ENCODE measurements at places on chromosomes 11 and 22.

GRCh38 chr11:104060820-104061219 lies 24.4 kb downstream of the DDI1 start:
- no peak for DNase-seq

DNA sequence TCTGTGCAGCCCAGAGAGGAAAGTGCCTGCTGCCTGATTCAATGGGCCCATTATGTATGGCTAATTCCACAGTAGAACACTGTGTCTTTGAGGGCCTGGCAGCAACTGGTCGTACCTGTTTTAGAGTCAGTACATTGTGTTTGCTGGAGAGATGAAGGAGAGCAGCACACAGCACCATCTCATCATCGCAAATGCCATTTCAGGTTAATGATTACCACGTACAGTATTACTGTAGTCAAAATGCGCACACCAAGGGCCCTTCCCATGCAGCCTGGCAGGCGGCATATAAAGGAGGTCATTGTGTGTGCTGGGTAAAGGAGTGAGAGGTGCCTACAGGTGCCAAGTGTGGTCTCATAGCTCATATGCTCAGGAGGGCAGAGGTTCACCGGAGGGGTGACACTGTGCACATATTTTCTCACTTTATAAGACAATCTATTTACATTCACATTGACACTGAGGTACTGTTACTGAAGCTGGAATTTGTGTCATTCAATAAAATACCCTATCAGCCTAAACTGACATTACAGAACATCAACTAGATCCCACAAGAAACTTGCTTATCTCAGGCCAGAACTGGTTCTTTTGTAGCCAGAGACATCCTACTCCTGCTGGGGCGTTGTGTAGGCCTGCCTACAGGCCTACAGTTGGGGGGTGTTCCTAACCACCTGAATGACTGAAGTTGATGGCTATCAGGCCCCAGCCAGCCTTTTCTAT lies 90.4 kb downstream of the APIP start:
- peak; percentile 40 for DNase-seq

DNA sequence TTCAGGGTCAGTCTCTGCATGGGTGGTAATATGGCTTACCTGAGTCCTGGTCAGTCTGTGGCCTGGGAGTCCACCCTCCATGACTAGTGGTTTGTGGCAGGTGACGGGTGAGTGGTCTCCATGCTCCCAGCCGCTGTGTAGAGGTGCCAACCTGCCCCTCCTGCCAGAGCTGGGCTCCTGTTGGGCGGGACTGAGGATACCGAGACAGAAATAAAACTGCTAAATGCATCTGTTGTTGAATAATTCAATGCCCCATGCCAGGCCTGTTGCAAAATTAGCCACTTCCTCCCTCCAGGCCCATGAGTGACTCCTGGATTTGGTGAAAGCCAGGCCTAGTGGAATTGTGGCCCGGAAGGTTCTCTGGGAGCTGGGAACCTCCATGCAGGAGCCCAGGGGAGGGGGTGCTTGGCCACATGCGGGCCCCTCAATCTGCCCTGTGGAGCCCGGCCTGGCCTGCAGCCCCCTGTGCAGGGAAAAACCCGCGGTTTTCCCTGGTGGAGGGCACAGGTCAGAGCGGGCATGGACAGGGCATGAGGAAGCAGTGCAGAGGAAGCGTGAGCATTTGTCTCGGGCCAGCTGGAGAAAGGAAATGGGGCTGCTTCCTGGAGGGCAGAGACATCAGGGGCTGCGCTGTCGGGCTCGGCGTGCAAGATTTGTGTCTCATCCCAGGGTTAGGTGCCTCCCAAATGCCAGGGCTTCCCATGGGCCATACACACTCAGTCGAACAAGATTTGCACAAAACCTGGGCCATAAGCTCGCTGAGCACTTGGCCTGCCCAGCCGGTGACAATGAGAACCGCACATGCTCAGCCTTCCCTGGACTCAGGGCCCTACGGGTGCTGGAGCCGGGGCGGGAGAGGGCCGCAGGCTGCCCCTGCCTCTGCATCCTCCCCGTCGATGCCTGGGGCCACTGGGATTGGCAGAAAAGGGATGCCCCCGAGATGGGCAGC lies 66.9 kb downstream of the KCNQ1 start:
- DNase-seq = peak; percentile 9

DNA sequence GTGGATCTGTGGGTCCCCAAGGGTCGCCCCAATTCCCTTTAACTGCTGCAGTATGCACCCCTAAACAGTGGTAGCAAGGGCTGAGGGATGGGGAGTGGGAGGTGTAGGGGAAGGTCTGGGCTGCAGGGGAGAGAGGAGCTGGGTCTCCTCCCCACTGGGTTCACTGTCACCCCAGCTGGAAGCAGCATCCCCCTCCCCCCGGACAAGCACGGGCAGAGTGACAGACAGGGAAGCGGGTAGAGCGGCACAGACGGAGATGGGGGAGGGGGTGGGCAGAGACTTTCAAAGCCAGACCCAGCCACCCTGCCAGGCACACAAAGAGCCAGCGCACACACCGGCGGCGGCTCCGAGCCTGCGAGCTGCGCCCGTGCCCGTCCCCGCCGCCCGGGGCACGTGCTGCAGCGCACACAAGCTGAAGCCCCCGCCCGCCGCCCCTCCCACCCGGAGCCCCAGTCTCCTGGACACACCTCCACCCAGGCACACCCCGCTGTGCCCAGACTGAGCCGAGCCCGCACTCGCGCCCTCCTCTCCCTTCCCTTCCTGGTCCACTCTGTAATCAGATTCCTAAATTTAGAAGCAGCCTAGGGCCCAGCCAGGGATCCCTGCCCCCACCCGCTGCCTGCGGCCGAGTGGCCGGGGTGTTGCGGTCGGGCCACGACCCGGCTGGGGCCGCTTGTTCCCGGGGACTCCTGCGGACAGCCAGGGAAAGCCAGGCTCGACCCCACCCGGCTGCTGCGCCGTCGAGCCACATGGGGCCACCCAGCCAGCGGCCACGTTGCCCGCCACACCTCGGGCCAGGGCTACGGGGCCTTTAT lies 935 bp upstream of the RCOR2 start:
- peak; percentile 63 for DNase-seq

- DNase-seq = no peak
These were observed 139.8 kb downstream of the GRIK4 start for GRCh38 chr11:120651396-120651795.

GRCh38 chr11:120146413-120147093 lies 8.6 kb upstream of the TRIM29 start:
- peak; percentile 10 for DNase-seq

GRCh38 chr22:21000207-21000986 lies 1.5 kb downstream of the THAP7 start:
- no peak for DNase-seq

- no peak for DNase-seq
These were observed 3.0 kb downstream of the ADAMTS15 start for GRCh38 chr11:130451231-130452019.

DNA sequence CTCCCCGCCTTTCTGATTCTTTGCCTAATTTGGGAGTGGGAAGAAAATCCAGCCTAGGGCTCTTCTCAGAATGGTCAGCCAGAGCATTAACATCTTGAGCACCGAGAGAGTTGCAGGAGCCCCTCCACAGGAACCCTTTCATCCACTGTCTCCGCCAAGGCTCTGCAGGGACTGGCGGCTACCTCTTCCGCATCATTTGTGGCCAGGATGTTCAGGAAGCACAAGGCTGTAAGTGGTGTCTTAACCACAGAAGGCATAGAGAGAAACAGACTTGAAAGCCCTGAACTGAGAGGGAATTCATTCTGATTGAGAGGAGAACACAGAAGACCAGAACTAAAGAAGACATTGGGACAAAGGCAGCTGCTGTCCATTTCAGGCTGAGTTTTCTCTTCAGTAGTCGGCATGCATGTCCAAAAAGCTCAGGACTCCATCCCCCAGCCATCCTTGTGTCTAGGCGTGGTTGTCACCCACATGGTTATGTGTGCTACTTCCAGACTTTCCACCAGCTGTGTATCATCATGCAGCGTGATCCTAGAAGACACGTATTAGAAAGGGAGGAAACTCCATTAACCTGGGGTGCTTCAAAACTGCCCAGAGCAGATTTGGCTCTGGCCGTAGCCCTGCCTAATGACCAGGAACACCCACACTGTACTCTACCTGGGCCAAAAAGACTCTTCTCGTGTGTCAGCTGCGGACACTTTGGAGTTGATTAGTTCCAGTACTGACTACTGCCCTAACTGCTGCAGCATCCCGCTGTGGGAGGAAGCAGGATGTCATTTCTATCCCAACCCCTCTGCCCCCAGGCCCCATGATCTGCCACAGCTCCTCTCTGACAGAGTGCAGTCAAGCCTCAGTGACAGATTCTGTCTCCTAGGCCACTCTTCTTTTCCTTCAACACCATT lies 725.1 kb downstream of the NTM start:
- no peak for DNase-seq

Data from body of pancreas (tissue), 4 donors.